BE2C (cell line): ENCODE measurements at places on chromosomes 1 and 21.

- no peak for DNase-seq
Measured at GRCh38 chr1:168960595-168960994, 145.9 kb upstream of the ATP1B1 start.

DNA sequence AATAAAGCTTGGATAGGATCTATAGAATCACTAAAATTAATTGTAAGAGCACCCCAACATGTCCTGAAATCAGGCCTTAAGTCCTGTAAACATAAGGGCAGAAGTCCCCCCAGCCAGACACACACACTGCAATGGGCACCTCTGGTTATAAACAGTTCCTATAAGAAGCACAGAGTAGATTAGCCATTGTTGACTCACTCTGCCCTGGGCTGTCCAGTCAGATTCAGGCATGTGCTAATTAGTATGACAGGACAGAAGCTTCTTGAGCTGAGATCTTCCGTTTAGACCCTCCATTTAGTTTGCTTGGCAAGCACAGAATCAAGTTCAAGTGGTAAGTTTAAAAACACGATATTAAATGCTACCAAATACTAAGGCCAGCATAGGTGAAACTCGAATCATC is 11.8 kb upstream of the DENND1B start:
- no peak for DNase-seq

DNA sequence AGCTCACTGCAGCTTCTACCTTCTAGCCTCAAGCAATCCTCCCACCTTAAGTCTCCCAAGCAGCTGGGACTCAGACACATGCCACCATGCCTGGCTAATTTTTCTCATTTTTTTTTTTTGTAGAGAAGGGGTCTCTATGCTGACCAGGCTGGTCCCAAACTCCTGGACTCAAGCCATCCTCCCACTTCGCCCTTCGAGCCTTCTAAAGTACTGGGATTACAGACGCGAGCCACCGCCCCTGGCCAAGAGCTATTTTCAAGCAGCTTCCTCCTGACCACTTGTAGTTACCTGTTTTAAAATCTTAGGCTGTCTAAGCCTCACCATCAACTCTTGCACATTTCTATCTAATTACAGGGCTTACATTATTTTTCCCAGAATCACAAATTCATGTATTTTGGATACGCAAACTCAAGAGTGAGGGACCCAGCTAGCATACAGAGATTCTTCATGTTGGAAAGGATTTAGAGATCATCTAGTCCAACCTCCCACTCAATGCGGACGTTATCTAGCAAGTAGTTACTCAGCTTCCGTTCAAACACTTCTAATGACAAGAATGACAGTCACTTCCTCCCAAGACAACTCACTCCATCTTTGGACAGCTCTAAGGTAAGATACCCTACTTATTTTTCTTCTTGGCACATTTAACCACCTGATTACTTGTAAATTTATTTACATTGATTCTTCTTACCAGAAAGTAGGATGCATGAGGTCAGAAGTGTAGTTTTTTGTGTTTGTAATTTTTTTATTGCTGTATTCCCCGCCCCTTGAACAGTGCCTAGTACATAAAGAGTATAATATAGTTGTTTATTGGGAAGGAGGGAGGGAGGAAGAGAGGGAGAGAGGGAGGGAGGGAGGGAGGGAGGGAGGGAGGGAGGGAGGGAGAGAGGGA is 65.4 kb downstream of the LUZP1 start:
- DNase-seq, result no peak

DNA sequence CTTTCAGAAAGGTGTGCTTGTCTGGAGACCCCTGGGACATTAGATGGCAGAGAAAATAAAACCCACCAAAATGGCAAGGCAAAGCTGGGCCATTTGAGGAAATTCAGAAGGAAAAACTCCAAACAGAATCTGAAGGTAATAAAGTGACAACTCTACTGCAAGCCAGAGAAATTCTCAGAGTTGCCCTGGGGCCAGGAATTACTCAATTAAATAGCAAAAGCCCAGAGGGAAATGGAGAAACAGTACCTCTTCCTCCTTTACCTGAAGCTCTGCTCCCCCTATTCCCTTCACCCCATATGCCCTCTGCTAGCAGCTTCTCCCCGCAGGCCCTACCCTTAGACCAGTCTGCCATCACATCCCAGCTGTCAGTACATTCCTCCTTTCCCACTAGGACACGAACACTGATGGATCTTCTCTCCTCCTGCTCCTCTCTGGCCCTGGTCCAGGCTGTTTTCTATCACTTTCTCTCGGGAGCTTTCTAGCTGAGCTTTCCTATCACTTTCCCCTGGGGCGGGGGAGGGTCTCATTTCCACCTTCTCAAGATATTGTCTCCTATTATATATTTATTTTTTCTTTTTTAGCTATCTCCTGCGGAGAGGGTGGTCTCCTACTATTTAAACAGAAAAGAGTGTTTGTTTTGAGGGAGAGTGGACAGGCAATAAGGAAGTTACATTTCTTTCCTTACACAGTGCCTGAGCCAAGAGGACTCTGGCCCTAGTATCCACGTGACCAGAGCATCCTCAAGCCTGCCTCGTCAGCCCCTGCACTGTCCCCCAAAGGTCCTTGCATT is 47.7 kb upstream of the RBM15 start:
- DNase-seq, result no peak

GRCh38 chr1:167533851-167534300 is 15.5 kb upstream of the CD247 start:
- peak; percentile 65 for DNase-seq

DNA sequence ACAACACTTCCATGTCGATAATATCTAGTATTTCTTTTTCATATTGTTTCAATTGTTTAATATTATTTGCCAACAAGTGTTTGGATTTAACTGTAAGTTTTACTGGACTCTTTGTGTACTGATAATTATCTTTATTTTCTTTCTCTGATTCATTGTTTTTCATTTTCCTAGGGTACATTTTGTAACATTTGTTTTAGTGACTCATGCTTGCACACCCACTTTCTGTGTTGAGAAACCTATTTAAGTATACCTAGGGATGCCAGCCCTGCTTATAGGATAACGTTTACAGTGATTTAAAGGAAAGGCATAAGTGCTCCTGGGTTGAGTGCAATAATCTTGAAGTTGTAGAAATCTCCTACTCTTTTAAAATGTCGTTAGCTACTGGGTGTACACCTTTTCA is 1386.0 kb upstream of the ADGRL4 start:
- DNase-seq, result no peak

- no peak for DNase-seq
Measured at GRCh38 chr1:6276811-6277555, 16.1 kb upstream of the GPR153 start.

GRCh38 chr1:95953015-95953414 is 719.0 kb downstream of the RWDD3 start:
- DNase-seq, result peak; percentile 48

DNA sequence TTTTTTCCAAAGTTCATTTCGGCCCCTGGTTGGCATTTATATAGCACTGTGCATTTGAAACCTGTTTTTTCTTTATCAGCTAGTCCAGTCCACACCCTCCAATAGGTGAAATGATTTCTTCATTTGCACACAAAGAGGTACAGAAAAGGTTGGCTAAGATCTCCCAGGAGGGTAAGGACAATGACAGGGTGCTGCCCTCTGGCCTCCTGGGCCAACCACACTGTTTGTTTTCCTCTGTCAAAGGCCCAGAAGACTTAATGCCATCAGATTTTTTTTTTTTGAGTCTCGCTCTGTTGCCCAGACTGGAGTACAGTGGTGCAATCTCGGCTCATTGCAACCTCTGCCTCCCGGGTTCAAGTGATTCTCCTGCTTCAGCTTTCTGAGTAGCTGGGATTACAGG is 70.1 kb upstream of the EFHD2 start:
- DNase-seq, result no peak

- DNase-seq, result no peak
Measured at GRCh38 chr1:6511561-6512244, 20.2 kb upstream of the PLEKHG5 start.

DNA sequence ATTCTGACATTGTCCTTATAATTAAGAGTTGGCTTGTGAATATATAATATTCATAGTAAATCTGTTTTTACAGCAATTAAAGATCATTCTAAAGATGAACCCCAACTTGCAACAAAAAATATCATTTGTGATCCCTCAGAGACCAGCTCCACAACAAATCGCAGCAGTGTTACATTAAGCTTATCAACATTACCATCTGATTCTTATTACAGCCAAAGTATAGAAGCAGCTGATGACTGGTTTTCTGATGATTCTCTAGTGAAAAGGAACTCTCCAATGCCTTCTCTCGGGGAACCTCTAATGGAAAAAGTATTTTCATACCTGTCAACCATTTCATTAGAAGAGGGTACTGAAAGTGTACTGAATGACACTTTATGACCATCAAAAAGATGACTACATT is 45.4 kb downstream of the C1orf185 start:
- DNase-seq, result no peak

DNA sequence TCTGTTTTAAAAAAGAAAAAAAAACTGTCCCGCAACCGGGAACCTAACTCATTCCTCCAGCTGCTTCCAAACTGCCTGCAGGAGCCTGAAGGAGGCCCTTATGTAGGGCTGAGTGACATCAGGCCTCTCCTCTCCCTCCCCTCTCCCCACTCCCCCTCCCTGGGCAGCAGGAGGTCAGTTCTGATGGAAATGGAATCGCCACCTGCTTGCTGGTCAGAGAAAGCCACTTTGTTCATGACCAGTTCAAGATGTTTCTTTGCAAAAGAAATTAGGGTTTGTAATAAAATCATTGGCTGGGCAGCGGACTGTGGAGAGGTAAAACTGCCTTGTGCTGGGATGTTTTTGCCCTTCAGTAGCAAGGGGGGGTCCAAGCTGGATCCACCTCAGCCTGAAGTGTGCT is at the start of gene MAP1LC3C:
Gene MAP1LC3C, minus strand, starts transcription at position 73 of the 400 bp plus-strand sequence. CDS start 90 bp downstream, outside the sequence.
- DNase-seq, result no peak

GRCh38 chr1:110211496-110212168 is 1.5 kb downstream of the KCNC4 start:
- no peak for DNase-seq

GRCh38 chr1:26220199-26220912 is 13.6 kb upstream of the CEP85 start:
- DNase-seq, result no peak

GRCh38 chr1:112698366-112699310 is 8.3 kb downstream of the RHOC start:
- DNase-seq, result peak; percentile 46

DNA sequence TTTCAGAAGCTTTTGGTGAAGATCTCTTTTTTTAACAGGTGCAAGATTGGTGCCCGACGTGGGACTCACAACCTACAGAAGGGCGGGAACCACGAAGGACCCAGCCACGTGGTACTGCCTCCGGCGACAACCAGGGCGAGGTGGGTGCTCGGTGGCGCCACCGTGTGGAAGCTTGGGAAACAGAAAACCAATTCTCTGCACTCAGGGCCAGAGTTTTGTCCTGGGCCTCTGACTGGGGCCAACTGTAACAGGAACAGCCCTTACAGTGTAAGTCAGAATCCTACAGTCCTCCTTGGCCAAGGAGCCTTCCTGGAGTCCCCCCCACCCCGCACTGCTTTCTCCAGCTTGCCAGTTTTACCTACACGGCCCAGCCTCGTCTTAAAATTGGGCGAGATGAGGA is 11.6 kb upstream of the S100A7A start:
- peak; percentile 47 for DNase-seq

DNA sequence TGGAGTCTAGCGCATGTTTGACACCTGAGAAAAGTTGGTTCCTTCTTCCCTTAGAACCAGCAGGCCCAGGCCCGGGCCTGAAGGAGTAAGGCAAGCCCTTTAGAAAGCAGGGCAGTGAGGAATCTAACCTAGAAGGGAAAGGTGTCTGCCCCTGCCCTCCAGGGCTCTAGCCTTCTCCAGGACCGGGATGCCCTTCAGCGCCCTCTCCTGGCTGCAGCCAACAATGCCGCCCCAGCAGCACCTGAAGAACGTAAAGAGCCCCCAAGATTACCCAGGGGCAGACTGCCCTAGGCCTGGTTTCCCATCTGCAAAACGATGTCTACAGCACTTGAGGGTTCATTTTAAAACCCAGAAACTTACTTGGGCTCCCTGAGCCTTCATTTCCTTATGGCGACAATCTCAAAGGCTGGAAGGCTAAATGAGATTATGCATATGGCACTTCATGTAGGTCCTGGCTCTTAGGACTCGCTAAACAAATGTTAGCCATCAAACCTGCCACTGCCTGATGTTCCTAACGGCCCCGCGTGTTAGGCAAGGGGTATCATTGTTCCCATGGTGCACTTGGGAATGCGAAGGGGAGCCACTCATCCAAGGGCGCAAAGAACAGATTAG is 106.7 kb upstream of the KLHDC7A start:
- peak; percentile 43 for DNase-seq

DNA sequence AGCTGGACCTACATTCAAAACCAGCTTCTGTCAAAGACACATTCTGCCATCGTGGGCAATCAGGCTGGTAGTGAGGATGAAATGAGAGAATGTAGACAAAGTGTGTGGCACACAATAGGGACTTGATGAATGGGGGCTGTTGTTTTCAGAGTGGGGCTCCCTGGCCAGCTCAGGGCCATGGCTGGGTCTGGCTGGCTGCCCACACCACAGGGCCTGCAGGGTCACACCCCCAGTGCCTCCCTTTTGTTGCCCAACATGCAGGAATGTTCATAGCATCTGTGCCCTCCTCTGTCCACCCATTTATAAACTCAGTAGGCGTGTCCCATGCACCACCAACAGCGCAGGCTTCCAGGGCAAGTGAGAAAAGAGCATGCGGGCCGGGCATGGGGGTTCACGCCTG is 20.8 kb upstream of the ECE1 start:
- no peak for DNase-seq

DNA sequence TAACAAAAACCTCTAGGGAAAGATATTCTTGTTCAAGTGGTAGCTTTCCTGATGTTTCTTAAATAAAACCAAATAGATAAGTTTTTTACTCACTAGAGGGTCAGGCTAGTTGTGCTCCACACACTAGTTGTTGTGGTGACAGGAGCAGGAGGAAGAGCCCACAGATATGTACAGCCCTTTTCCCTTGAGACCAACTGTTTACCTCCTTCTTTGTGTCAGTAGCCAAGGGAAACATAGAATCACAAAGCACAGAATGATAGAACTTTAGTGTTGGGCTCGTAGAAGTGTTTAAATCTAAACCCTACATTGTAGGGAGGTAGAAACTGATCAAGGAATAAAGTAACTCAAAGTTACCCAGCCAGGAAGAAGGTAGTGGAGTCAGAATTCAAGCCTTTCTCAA is 309.0 kb downstream of the CTH start:
- no peak for DNase-seq

GRCh38 chr1:21232044-21232443 is 55.3 kb upstream of the EIF4G3 start:
- DNase-seq, result peak; percentile 25

DNA sequence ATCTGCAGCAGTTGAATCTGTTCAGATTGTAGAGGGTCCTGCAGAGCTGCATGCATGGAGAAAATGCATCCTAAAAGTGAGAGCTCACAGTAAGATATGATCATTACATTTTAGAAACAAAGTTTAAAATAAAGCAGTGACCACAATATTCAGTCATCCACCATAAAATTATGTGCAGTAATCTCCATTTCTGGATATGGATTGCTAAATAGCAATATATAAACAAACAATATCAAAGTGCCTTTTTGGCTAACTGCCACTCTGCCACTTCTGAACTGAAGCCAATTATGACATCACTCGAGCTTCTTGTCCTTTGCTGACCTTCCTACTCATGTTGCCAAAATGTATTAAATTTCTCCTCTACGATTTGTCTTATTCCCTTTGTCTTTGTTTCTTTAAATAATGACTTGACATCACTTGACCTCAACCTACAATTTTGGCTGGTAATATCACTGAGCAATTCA is 262.0 kb upstream of the CXADR start:
- peak; percentile 46 for DNase-seq

GRCh38 chr1:26820784-26821269 is 5.7 kb upstream of the ZDHHC18 start:
- DNase-seq, result no peak
